ENCODE measurements at places on chromosomes 6 and 20.

DNA sequence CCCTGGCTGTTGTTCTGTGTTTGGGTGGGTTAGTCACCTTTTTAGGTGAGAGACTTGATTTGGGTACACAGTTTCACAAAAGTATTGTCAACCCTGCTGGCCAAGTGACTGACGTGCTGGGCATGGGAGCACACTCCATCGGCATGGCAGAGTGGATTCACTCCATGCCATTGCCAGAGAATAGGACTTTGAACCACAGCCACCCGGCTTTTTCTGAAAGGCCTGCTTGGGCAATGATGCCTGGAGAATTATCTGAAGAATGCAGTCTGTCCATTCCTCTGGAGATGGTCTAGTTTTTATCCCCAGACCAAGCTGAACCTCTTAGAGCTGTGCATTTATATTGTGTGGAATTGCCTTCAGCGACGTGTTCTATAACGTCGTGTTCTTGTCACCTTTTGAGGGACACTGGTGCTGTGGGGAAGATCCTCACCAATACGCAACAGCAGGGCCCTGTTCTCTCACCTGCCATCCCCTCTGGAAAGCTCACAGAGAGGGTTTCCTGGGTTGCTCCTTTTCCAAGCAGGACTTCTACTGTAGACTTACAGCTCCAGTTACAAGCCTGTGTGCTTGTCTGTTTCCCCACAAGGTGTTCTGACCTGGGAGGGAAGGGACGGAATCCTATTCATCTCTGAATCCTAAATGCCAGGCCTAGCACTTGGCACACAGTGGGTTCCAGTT is 183.4 kb upstream of the AKAP12 start:
- no peak for DNase-seq

- DNase-seq, result no peak
Measured at GRCh38 chr6:121260651-121261102, 73.6 kb downstream of the TBC1D32 start.

DNA sequence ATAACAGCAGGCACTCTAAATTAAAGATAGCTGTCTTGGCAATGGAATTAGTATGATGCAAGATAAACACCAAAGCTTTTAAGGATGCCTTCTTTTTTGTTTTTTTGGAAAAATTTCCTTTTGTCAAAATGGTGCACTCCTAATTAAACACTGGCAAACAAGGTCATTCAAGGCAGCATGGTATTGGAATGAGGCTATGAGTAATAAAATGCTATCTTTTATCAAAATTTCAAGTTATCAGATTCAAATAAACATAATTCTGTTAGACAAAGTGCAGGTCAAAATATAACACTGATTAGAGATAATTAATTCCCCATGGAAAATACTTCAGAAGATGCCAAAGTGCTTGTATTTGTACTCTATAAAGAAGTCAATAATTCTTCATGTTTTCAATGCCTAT is 514.1 kb downstream of the TENT5A start:
- no peak for DNase-seq

- peak; percentile 7 for DNase-seq
Measured at GRCh38 chr6:91476000-91476399, 889.1 kb upstream of the MAP3K7 start.

- no peak for DNase-seq
Measured at GRCh38 chr20:35462351-35462750, 7.0 kb downstream of the CEP250 start.

- no peak for DNase-seq
Measured at GRCh38 chr6:143401068-143401446, 49.4 kb downstream of the ADAT2 start.

DNA sequence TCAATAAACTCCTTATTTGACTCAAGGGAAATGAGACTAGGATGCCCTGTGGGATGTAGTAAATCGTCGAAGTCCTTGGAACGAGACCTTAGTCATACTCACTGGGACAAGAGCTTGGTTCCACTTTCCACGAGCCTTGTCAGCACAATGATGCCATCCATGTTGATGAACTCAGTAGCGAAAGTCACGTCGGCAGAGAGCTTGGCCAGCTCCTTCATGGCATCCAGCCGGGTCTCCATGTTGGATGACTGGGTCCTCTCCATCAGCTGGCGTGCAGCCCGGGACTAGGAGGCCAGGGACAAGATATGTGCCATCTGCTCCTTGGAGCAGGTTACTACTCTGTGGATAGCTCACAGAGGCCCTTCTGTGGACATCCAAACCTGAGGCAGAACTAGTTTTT is 17.5 kb downstream of the ELMO2 start:
- peak; percentile 55 for DNase-seq

Data from suppressor macrophage treated with lipopolysaccharide for 4 hours (primary cell).